ENCODE measurements at places on chromosomes 7 and 10.

DNA sequence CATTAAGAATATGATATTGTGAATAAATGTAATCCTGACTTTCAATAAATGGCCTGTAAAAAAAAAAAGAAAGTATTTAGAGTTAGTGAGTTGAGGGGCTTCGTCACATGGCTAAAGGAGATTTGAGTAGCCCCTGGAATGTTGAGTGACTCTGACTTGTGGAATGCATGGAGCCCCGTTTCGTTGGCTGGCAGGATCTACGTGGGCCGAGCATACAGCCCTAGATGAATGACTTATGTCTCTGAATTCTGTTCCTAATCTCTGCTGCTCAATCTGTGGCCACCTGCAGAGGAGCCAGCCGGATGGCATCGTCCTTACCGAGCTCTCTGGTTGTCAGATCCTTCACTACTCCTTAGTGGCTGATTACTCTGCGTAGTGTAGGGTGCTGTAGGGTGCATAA lies 155.7 kb downstream of the MGMT start:
- DNase-seq = peak; percentile 45

DNA sequence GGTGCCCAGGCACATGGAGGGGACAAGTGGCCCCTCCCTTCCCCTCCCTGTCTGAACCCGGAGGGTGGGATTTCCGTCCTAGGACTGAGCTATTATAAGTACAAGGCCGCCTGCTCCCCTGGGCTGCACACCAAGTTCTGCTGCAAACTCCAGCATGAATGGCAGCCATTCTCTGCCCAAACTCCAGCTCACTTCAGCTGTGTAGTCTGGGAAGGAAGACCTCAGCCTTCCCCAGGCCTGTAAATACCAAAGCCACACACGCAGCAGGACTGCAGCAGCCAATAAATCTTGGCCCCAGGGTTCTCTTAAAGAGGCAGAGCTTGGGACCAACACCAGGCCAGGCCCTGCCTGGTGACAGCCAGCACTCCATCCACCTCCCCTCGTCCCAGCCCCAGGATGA lies 291.3 kb upstream of the ZMIZ1 start:
- DNase-seq = no peak

DNA sequence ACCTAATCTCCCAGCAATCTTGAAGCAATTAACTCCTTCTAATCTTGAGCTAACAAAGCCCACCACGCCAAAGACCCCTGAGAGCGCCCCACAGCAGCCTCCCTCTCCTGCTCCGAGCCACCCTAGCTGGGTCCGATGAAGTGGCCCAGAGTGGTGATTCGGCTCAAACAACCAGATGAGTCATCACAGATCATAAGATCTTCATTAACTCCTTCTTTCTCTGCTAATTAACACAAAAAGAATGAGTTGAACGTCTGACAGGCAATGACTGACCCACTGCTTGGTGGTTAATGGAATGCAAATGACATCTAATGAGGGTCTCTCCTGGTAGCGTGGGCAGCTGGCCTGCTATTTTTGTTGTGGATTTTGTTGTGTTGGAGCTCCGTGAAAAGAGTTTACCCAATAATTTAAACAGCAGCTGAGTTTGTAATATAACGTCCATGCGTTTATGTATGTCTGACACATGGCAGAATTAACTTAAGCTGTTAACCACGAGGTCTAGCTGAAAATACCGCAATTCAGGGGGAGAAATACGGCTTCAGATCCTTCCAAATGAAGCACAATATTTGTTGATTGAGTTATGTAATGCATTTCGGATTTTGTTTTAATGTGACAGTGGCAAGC lies 161.4 kb downstream of the RAB11FIP2 start:
- no peak for DNase-seq

- DNase-seq = no peak
Measured at GRCh38 chr10:5592070-5592469, 67.3 kb downstream of the CALML3 start.

- no peak for DNase-seq
Measured at GRCh38 chr7:7820939-7821338, 102.5 kb upstream of the RPA3 start.

- peak; percentile 71 for DNase-seq
Measured at GRCh38 chr10:6669269-6669859, 89.3 kb upstream of the PRKCQ start.

- DNase-seq = no peak
Measured at GRCh38 chr7:88450874-88451273, 144.2 kb upstream of the STEAP4 start.

GRCh38 chr7:89002981-89003956 lies 207.7 kb upstream of the TEX47 start:
- DNase-seq = no peak

DNA sequence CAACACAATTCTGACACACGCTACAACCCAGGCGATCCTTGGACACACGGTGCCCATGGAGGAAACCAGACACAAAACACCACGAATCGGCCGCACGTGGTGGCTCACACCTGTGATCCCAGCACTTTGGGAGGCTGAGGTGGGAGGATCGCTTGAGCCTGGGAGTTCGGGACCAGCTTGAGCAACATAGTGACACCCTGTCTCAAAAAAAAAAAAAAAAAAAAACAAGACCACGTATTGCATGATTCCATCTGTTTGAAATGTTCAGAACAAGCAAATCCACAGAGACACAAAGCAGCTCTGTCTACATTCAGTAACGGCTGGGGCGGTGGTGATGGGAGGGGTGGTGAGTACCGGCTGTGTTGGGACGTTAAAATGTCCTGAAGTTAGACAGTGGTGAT lies 25.2 kb downstream of the ADAP1 start:
- no peak for DNase-seq

DNA sequence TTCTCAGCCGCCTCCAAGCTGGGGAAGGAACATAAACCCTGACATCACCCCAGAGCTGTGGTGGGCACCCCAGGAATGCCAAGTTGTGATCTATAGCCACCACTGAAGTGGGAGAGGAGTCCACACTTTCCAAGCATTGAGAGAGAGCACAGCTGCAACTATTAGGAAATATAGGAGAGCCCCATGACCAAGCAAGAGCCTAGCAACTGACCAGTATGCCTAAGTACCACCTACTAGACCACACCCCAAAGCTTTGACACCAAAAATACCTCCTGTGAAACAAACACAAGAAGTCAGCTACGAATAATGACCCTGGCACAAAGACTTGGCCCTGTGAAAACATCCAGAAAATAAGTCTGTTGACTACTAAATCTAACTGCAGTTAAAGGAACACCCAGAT lies 804.1 kb upstream of the IGFBP3 start:
- no peak for DNase-seq

Measured in ELR (cell line).